ENCODE measurements at places on chromosomes 16 and 17.

DNA sequence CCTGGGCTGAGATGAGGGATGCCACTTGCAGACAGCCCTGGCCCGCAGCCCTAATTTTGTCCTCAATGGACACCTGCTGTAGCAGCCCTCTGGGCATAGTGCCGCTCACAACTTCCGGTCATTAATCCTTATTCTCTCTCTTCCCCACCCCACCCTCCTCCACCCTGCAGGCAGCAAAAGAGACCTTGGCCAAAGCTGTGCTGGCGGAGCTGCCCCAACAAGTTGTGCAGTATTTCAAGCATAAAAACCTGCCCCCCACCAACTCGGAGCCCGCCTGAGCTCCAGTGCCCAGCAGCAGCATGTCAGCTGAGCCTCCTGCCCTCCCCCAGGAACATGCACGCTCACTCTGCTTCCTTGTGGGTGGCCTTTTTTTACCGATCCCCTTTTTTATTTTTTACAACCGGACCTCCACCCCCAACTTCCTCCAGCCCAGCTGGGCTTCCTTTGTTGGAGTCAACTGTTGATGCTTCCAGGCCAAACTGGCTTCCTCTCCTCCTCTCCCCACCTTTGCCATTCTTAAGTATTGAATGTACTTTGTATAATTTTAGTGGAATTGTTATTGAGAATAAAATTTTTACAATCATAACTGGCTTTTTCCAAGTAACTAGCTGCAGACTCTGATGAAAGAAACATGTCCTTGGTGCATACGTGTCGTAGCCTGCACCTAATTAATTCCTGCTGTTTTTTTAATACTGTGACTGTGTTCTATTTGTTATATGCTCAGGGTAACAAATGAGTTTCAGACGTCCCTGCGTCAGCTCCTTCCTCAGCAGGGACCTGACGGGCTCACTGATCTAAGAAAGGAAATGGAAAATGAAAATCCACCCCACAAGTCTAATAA lies 38.2 kb downstream of the PSME3IP1 start:
- no peak for DNase-seq

DNA sequence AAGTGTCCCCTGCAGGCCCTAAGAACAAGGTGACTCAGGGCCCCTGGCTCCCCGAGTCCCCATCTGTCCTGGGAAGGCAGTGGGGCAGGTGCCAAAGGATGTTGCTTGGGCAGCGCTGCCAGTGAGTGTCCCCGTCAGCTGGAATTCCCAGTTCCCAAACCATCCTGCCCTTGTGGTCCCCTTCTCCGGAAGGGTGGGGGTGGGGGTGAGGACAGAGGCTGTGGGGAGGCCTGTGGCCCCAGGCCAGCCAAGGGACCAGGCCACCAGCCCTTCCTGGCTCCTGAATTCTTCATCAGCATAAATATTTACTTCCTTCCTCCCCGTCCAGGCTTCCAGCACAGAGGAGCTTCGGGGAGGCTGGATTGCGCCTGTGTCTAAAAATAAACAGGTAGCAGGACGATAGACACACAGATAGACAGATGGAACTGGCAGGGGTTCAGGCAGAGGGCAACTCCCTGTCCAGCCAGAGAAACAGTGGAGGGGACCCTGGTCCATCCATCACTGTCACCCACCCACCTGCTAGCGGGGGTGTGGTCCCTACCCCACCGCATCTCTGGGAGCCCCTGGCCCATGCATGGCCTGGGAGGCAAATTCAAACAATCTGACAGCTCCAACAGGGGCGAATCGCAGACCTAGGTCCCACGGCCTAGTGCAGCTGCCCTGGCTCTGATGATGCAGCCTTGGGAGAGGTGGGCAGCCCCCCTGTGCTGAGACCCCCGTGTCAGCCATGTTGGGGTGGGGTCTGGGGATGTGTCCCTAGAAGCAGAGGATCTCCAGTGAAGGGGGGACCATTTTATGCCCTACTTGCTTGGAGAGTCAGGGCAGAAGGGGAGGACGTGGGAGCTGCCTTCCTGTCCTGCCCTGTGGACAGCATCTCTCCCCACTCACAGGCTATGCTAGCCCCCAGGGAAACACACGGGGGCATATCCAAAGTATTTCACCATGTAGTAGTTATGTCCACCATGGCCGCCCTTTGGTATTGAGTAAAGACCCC lies 13.2 kb downstream of the GLIS2 start:
- DNase-seq, result peak; percentile 54

- DNase-seq, result no peak
Observed at GRCh38 chr17:2120586-2121335, 65.9 kb downstream of the HIC1 start.

DNA sequence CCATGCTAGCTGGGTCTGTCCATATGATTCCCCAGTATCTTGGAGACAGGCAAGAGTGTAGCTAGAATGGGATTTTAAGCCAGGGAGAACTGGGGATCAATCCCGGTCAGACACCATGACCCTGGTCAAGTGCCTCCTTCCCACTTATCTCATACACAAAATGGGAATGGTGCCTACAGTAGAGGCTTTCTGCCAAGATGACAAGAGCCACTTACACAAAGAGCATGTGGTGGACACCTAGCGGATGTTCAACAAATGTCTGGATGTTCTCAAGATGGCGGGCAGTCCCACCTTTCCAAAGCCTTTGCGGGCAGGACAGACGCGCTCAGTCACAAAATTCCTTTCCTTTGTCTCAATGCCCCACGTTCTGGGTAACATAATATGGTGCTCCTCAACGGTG lies 57.3 kb downstream of the MAF start:
- no peak for DNase-seq

- DNase-seq, result peak; percentile 30
Observed at GRCh38 chr17:7631398-7632380, 1.8 kb downstream of the SHBG start.

DNA sequence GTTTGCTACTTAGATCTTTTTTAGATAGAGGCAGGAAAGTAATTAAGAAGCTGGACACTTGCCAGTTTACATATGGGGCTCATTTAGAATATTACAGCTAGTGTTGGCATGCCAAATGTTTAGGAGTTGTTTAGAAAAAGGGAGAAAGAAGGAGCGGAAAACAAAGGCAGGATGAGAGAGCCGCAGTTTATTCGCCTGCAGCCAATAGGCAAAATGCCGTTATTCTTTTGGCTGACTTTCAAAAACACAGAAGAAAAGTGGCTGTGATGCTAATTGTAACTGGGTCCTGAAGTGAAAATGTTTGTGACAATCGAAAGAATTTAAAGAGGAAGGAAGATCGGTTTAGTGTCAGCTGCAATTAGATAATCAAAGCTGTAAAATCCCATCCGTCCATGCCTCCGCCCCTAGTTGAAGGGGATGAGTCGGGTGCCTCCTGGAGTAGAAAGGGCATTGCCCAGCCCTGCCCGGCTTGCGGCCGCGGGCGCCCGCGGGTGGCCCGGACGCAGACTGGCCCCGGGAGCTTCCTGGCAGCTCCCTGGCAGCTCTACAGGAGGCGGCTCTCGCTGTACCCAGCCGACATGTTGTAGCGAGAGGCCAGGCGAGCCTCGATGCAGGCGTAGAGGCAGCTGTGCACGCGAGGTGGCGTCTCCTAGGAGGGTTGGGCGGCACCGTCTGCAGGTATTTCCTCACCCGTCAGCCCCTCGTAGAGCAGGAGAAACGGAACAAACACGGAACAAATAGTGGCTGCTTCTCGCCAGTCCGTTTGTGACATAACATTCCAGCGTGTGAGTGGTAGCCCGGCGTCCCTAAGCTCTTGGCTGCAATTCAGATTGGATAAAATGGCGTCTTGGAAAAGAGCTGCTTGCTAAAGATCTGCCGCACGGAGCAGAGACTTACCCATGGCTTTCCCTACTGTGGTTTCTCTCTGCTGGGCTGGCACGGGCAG lies 82.2 kb downstream of the TNRC6C start:
- peak; percentile 63 for DNase-seq

- DNase-seq, result no peak
Observed at GRCh38 chr17:68085771-68086381, 50.3 kb downstream of the KPNA2 start.

DNA sequence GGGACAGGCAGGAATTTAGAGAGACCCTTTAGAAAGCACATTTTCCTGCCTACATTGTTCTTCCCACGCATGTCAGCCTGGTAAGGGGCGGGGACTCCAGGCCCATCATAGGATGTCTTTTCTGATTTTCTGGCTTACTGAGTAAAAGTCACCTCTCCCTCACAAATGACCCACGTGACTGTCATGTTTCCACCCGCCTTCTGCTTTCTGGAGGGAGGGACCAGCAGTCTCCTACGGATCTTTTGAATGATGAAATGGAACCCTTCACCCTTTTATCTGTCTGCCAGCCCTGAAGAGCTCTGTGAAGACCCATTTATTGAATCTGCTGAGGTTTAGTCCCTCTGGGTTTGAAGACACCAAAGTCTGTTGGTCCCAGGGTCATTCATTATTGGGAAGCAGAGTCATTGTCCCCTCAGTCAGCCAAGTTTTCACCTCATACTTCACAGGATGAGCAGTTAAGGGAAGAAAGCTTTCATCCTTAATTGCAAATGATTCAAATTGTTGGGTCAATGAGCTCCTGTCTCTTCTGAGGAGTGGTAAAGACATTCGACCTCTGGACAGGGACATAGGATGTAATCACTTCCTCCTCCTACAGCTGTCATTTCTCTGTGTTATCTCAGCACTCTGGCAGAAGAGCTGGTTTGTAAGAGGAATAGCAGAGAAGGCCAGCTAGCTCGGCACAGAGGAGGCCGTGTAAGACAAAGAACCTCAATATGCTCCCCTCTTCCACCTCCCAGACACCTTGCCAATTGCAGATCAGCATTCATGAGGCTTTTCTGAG lies 446.1 kb downstream of the HS3ST3B1 start:
- no peak for DNase-seq

DNA sequence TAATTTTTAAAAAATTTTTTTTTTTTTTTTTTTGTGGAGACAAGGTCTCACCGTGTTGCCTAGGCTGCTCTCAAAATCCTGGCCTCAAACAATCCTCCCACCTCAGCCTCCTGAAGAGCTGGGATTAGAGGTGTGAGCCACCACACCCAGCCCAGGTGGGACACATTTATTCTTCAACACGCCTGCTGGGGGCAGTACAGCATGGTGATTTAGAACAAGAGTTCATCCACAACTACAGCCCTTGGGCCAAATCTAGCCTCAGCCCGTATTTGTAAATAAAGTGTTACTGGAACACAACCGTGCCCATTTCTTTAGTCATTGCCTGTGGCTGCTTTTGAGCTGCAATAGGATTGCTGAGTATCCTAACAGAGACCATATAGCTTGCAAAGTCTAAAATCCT lies 92.8 kb downstream of the KATNIP start:
- DNase-seq, result no peak

DNA sequence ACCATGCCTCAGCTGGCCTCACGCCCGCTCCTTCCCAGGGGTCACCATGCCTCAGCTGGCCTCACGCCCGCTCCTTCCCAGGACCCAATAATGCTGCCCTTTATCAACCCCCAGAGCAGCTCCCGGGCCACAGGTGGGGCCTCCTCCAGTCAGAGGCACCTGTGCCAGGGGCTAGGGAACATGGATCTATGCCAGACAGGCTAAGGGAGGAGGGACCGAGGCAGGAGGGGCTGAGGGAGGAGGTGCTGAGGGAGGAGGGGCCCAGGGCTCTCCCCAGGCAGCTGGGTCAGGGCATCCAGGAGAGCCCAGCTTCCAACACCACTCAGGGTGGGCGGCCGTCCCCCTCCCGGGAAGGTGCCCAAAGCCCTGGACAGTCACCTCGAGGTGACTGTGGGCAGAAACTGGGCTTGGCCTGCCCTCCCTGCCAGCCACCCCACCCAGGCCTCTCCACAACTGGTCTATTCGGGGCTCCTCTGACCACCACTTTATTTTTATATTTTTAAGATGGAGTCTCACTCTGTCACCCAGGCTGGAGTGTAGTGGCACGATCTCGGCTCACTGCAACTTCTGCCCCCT lies 19.4 kb downstream of the UTS2R start:
- DNase-seq, result no peak

GRCh38 chr17:77757561-77757898 lies 201.0 kb upstream of the TNRC6C start:
- DNase-seq, result no peak

- no peak for DNase-seq
Observed at GRCh38 chr17:73625006-73625405, 19.2 kb downstream of the SDK2 start.

GRCh38 chr17:8285270-8286181 lies 2.9 kb upstream of the RANGRF start:
- DNase-seq, result no peak

Data from left ventricle myocardium inferior (tissue), 1 donor.